Epithelial cell of esophagus (primary cell): ENCODE measurements at places on chromosomes 4 and X.

DNA sequence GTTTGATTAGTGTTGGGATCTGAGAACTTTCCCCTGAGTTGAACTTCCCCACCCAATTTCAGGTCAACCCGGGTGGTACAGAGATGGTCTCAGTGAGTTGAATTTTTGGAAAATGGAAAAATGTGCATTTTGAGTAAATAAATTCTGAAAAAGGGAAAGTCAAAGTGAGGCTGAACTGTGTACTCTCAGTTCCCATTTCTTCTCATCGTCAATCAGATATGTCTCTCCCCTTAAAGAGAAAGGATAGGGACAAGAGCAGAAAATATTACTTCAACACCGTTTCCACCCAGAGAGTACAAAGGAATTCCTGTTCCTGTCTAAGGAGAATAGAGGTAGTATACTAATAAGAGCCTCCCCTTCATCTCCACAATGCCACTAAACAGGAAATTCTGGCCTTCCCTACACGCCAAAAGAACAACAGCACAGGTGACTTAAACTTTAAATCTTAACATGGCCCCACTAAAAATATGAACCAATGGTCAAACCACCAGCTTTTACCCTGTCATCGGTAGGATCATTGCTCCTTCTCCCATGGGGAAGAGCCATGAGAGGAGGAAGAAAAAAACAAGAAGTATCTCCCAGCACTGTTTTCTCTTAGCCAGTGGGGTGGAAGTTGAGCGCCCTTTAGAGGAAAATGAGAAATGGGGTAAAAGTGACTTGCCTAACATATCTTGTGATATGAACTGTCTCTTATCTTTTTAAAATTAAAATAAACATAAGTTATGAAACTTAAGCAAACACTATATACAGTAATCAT, 30.3 kb downstream of the BMP3 start:
- no peak for DNase-seq

DNA sequence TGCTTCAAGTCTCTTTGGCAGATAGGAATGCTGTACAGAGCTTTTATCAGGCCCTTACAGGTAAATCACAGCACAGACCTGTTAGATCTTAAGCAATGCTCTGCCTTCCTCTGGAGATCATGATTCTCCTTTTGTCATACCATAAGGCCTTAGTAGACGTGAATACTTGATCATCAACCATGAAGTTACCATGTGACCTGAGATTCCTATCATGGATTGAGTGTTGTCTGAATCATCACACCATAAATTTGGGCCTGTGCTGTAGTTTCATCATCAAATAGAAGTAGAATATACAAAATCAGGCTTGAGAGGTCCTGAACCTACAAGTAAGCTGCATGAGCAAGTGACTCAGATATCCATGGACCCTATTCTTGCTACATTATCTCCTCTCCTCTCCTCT, 466.8 kb upstream of the INTU start:
- DNase-seq, result peak; percentile 86

GRCh38 chr4:80365928-80366327, 30.4 kb downstream of the CFAP299 start:
- peak; percentile 78 for DNase-seq

DNA sequence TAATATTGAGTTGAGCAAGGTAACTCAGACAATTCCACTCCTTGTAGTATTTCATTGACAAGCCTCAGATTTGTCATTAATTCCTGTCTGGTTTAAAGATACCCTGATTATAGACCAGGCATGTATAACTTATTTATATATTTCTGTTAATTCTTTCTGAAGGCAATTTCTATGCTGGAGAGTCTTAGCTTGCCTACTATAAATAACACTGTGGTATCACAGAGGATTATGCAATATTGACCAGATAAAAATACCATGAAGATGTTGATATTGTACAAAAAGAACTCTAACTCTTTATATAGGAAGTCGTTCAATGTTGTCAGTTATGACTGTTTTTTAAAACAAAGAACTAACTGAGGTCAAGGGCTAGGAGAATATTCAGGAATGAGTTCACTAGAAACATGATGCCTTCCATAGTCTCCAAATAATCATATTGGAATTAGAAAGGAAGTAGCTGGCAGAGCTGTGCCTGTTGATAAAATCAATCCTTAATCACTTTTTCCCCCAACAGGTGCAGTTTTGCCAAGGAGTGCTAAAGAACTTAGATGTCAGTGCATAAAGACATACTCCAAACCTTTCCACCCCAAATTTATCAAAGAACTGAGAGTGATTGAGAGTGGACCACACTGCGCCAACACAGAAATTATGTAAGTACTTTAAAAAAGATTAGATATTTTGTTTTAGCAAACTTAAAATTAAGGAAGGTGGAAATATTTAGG, 821 bp downstream of the CXCL8 start:
- no peak for DNase-seq

DNA sequence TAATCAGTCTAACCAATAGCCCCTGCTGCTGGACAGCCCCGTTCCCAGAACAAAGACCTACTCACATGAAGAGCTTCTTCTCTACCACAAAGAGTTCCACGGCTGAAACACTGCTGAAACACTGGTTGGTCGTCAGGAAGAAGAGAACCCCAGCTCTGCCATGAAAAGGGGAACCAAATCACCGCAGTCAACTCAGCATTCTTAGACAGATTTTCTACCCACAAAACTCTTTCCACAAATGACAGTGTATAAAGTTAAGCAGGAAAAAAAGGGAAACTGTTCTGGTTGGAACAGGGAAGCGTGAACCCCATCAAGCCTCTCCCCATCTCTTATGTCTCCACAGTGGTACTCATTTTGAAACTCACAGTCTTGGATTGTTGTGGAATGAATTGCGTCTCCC, 57.3 kb downstream of the ABCG2 start:
- no peak for DNase-seq

GRCh38 chrX:38799995-38800580, 1.2 kb upstream of the MID1IP1 start:
- no peak for DNase-seq

GRCh38 chr4:144787365-144788258, 141.7 kb downstream of the HHIP start:
- peak; percentile 50 for DNase-seq

- peak; percentile 31 for DNase-seq
Measured at GRCh38 chr4:78653655-78654054, 102.1 kb downstream of the ANXA3 start.

DNA sequence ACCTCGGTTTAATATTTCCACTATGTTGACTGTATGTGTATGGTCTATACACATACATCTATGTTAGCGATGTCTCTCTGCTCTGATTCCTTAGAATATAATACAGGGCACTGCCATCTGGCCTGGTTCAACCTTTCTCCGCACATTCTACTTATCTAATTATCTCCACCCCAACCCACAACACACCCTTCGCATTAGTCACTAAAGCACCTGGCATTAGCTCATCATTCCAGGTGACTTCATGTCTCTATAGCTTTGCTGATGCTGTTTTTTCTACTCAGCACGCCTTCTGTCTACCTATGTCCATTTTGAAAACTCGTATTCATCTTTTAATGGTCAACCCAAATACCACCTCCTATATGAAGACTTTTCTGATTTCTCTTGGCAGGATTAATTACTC, 425.2 kb upstream of the RASGEF1B start:
- peak; percentile 56 for DNase-seq

DNA sequence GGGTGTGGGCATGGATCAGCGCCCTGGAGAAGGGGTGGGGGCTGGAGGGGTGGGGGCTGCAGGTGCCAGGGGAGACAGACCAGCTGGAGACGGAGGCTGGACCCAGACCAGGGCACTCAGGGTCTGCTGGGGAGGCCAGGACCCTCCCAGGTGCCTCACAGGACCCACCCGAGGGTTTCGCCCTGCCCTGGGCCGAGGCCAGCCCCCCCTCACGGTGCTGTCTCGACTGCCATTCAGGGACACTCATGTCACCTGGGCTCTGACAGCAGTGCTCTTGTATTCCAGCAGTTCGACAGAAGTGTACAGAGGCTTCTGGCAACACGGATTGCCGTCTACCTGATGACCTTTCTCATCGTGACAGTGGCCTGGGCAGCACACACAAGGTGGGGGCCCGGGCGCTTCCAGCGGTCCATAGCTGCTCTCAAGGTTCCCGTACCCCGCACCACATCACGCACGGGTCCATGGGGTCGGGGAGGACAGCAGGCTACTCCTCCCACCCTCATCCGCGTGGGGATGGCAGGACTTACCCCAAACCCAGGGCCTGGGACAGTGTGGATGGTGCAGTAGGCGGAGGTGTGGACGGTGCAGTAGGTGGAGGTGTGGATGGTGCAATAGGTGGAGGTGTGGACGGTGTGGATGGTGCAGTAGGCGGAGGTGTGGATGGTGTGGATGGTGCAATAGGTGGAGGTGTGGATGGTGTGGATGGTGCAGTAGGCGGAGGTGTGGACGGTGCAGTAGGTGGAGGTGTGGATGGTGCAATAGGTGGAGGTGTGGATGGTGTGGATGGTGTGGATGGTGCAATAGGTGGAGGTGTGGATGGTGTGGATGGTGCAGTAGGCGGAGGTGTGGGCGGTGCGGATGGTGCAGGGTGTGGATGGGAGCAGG, 18.1 kb downstream of the TMEM175 start:
- DNase-seq, result no peak

DNA sequence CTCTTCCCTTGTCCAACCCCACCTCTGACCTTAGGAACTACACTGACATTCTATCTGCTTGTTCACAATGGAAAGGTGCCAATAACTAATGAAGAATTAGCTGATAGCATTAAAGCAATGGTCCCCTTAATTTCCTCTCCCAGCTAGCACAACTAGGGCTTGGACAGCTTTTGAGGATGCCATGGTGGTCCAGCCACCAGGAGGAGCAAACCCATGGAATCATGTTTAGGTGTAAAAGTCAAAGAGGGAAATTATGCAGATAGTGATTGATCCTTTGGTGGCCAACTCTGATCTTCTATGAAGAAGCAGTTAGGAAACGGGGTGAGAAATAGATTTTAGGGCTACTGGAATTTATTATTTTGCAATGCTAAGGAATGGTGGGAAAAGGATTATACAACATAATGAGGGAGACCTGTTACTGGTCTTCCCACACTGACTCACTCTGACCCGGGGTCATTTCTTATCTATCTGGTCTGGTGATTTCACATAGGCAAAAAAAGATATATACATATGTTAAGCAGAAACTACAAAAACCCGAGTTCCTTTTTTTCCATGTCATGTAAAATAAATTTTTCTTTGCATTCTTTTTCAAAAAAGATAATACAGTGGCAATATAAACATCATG, 45.8 kb upstream of the FBXW7 start:
- DNase-seq, result no peak

DNA sequence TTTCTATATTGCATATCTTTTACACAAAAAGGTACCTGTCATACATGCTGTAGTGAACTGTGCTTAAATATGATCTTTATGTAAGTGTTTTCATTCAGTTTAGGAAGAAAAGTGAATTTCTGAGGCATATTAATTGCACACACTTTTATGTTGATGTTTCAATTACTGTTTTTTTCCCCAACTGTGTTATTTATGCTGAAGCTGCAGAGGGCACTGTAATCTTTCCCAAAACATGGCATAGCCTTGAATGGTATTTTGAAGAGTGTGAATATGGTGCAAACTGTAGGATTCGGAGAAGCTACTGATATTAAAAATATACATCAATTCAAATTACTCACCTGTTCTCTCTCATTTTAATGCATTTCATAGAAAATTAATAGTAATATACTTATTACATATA, 6.0 kb upstream of the CENPE start:
- DNase-seq, result peak; percentile 48

- DNase-seq, result no peak
Measured at GRCh38 chr4:74884266-74884665, 48.6 kb upstream of the PARM1 start.

DNA sequence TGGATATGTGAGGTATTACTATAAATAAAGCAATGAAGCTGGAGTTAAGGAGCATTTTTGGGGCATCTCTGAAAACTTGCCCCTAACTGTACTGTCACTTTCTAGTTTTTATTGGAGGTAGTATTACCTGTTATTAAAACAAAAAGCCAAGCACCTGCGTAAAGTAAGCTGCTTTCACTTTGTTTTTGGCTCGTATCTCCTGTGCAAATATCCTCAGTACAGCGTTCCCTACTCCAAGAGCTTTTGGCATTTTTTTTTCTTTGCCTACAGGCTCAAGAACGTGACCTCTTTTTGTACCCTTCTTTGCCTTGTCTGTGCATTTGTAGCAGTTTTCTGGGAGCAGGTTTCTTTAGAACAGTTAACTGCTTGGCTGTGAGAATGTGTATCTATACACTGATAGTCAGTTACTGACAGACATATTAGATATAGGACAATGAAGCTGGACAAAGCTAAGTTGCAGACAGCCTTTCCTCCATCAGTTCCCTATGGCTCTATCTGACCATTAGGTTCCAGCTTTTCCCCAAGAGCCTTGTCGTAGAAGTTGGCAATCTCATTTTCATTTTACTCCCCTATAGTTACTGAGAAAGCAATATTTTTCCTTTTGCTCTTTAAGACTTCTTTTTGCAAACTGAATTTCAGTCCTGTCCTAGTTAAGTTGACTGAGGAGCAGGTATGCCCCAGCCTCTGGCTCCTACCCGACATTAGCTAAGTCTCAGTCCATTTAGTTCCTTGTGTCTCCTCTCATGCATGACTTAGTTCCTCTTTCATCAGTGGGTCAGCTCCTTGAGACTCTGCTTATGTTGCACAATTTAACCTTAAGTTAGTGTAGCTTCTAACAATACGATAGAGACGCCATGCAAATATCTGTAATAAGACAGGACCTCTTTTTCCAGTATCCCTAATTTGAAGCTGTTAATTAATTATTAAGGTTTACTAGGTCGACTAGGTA, 71.5 kb upstream of the HPRT1 start:
- DNase-seq, result no peak

- DNase-seq, result peak; percentile 55
Measured at GRCh38 chr4:36394352-36394903, 113.0 kb downstream of the DTHD1 start.
